HS-27A (cell line): ENCODE measurements at places on chromosomes 5 and 9.

GRCh38 chr5:10488144-10488543, 46.5 kb downstream of the ROPN1L start:
- DNase-seq = no peak

DNA sequence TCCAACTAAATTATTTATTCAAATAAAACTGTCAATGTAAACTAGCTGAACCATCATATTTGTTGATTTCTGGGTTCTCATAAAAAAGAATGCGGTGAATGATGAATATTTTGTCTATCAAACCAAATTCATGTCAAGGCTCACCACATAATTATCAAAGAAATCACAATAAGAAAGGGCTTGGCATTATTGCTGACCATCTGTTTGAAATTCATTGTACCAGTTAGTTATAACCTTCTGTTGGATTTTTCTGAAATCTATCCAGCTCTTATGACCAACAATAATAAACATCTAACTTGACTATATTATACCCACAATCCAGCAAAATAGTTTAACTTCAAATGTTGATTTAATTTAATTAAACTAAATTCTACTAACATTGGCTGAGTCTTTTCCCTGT, 53.1 kb downstream of the GABRA1 start:
- no peak for DNase-seq

DNA sequence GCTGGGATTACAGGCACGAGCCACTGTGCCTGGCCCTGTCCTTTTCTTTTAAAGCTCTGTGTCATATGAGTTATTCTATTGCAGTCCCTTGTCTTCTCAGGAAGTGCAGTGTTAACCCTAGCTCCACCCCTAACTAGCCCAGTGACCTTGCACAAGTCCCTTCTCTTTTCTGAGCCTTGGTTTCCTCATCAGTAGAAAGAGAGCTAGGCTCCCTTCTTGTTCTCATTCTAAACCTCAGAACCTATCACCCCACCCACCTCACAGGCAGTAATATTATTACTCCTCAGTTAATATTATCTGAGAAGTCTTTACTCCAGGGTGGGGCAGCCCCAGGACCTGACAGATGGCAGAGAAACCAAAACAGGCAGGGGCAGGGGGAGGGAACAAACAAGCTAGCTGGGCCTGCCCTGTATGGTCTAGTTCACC, 7.2 kb downstream of the CYFIP2 start:
- DNase-seq = no peak

DNA sequence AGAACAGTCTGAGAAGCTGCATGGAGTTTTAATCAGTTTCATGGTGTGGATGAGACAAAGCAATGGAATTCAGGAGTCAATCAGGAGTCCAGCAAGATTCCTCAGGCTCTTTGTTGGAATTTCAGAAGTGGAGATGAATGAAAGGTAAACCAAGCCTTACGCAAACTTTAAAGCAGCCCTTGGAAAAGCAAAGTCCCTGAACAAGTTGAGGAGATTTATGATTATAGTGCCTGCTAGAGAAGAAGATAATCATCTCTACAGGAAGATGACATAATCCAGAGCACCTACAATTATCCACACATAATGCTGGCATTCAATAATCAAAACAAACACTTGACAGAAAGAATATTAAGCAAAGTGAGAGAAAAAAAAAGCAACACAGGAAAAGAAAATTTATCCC, 1380.1 kb upstream of the NUDT12 start:
- DNase-seq = no peak

- DNase-seq = no peak
These were observed 20.5 kb downstream of the THBS4 start for GRCh38 chr5:80055491-80056170.

- DNase-seq = no peak
These were observed 66.9 kb downstream of the SKIC3 start for GRCh38 chr5:95487880-95488279.
